Stimulated activated naive CD4-positive, alpha-beta T cell treated with Interleukin-2 at 50 U/mL for 16 hours (primary cell): ENCODE measurements at places on chromosomes 1 and 21.
A peak's percentile ranks its signal among the peaks of the same experiment; 100 is the strongest.

- no peak for DNase-seq
Observed at GRCh38 chr1:214216779-214217178, 64.2 kb upstream of the SMYD2 start.

GRCh38 chr1:151976015-151976343 lies 17.7 kb downstream of the S100A10 start:
- no peak for DNase-seq

DNA sequence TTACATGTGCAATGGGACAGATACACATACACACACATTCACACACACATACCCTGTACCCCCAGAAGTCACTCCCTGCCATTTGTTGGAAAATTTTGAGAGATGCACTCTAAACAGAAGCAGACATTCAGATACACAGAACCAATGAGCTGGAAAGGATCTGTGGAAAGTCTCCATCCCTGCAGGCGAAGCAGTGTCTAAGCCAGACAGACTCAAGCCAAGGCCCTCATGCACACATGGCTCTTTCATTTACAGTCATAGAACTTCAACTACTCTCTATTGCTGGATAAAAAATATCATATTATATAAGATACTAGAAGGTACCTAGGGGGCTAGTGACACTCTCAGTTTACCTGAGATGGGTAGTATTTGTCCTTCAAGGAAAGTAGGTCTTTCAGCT lies 7.3 kb upstream of the SEC16B start:
- DNase-seq = no peak

DNA sequence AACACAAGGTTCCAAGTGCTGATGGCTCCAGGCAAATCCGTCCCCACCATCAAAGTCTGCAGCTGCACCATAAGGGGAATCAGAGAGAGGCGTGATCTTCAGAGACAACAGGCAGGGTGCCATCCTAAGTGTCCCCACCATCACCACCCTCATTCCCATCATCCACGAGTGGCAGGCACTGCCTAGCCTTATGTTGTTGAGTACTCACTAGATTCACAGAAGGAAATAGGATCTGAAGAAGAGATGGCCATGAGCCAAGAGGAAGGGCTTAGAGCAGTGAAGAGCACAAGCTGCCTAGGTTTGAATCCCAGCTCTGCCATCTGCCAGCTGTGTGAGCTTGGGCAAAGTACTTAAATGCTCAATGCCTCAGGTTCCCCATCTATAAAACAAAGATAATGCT lies 207.3 kb upstream of the CSF3R start:
- DNase-seq = no peak

DNA sequence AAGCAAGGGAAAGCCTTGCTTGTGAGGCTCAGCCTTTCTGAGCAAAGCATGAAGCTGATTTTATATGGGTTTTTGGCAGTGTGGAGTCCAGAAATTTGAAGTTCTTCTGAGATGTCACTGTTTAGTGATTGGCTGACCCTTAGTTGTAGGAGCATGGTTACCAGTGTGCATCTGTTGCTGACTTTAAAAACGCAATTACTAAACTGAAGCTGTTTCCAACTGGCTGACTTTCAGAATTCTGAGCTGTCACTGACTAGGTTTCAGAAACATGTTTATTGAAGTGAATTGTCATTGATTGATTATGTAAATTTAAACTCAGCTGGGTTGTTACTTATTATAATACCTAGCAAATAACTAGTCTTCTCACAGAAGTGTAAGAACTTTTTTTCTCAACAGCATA lies 89.4 kb downstream of the PDE4B start:
- DNase-seq = no peak

DNA sequence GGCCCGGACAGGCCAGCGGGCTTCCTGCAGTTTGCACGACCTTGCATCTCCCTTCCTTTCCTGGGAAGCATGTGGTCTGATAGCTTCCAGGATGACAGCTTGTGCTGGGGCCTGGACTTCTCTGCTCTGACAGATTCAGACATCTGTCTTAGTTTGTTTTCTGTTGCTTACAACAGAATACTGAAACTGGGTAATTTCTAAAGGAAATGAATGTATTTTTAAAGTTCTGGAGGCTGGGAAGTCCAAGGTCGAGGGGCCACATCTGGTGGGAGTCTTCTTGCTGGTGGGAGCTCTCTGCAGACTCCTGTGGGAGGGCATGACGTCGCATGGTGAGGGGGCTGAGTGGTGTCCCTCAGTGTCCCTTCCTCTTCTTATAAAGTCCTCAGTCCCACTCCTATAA lies 35.3 kb upstream of the TENT5B start:
- no peak for DNase-seq

DNA sequence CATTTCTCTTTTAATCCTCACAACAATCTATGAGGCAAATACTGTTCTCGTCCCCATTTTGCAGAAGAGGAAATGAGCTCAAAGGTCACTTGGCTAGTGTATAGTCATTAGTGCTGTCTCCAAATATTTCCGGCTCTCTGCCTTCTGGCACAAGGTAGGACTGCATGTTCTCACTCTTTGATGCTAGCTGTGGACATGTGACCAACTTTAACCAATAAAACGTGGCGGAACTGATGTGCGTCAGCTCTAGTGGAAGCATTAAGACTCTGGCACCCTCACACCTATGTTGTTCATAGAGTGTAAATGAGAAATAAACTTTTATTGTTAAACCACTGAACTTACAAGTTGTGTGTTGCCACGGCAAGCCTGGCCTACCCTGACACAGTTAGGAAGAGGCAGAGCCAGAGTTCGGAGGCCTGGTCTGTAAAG lies 5.0 kb upstream of the KIF21B start:
- no peak for DNase-seq

- DNase-seq = no peak
Observed at GRCh38 chr1:198943484-198944187, 304.8 kb downstream of the PTPRC start.

GRCh38 chr1:174364996-174365736 lies 82.6 kb upstream of the GPR52 start:
- no peak for DNase-seq

- DNase-seq = no peak
Observed at GRCh38 chr1:20829531-20829930, 42.4 kb upstream of the HP1BP3 start.

- peak; percentile 45 for DNase-seq
Observed at GRCh38 chr1:12435639-12436344, 182.2 kb downstream of the DHRS3 start.

GRCh38 chr1:84301004-84301784 lies at the start of gene SAMD13:
TSS of gene SAMD13 (plus strand) at chr1:84301708. CDS start at chr1:84303235, 1,527 bp downstream.
- DNase-seq = peak; percentile 10

DNA sequence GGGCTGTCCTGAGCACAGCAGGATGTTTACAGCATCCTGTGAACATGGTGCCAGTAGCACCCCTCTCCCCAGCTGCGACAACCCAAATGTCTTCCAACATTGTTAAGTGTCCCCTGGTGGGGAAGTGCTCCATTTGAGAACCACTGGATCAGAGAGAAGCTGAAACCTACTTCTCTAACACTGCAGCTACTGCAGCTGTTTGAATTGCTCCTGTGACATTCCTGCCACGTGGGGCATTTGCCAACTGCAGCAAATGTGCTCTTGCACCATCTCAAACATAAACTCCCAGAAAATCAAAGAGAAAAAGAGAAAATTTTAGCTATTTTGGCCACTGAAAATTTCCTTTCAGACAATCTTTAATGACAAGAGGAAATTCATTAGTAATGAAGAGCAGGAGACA lies 11.0 kb downstream of the SLC2A5 start:
- DNase-seq = no peak
